ENCODE measurements at places on chromosomes 1 and 21.
A peak's percentile ranks its signal among the peaks of the same experiment; 100 is the strongest.

DNA sequence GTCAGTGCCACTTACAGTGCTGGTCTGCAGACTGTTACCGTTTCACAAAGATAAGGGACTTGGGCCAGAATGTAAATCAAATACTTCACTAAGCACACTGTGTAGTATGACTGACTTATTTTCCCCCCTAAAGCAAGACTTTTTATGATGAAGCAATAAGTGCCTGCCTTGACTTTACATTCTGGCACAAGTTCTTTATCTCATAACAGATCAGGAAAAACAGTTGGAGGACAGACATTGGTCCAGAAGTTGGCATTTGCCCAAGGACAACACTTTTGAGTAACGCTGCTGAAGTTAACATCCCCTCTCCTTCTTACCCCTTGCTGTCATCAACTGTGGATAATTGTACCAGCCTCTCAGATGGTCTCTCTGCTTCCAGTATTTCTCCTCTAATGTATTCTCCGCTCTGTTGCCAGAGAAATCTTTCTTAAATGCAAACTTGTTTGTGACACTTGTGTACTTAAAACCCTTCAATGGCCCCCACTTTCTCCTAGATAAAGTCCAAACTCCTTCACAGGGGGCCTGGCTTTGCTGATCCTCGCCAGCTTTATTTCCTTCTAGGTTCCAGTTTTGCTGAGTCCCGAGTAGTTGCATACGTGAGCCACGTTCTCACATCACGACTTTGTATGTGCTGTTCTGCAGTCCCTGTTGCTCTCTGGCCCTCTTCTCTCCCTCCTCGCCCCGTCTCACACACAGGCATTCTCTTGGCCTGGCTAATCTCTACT, 45.7 kb downstream of the S1PR1 start:
- no peak for DNase-seq

GRCh38 chr21:42650033-42650370, 3.4 kb upstream of the PDE9A start:
- DNase-seq = no peak

- peak; percentile 12 for DNase-seq
These were observed 14.0 kb downstream of the SLC37A1 start for GRCh38 chr21:42527489-42528158.

- DNase-seq = no peak
These were observed 1.2 kb downstream of the GBP5 start for GRCh38 chr1:89271341-89272015.

DNA sequence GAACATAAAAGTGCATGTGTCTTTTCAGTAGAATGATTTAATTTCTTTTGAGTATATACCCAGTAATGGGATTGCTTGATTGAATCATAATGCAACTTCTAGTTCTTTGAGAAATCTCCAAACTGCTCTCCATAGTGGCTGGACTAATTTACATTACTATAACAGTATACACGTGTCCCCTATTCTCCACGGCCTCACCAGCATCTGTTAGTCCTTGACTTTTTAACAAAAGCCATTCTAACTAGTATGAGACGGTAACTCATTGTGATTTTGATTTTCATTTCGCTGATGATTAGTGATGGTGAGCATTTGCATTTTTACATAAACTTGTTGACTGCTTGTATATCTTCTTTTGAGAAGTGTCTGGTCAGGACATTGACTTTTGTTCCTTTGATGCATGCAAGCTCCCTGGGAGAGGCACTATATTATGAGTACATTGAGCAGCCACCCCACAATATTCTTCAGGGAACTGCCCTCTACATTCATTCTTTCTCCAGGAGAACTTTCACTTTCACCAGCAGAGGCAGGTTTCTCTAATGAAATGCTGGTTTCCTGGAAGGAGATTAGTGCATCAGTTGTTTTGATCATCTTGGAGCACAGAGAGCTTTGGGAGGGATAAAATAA, 51.9 kb upstream of the LPGAT1 start:
- no peak for DNase-seq

DNA sequence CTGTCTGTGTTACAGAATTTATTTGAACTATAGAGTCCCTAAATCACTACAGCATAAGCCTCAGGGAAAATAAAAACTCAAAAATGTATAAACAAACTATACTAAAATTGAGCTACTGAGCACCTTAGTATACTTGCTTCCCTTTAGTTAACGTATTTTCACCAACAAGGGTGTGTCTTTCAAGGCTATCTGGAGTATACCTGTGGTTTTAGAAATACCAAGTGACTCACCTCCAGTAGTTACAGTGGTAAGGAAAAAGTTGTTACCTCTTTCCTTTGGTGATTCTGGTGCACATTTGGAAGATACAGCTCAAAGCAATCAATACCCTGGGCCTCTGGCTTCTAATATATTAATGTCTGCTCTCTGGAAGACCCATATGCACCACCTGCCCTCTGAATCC, 68.0 kb upstream of the C1orf105 start:
- peak; percentile 39 for DNase-seq

- no peak for DNase-seq
These were observed 221.7 kb downstream of the COL11A1 start for GRCh38 chr1:102886638-102887037.

Measured in mesenchymal stem cell (in vitro differentiated cells and primary cell).